Right ventricle myocardium inferior (tissue), 1 donor: ENCODE measurements at places on chromosomes 16 and 17. TPM values are rescaled to one million over a fixed set of nuclear protein-coding genes. Genes with fewer than 3 reads are reported as not detected.
A peak's percentile ranks its signal among the peaks of the same experiment; 100 is the strongest.

- no peak for DNase-seq
These were observed 299.7 kb downstream of the SLC39A11 start for GRCh38 chr17:72792771-72793170.

GRCh38 chr16:1884155-1884760 lies 12.3 kb upstream of the MEIOB start:
- no peak for DNase-seq

DNA sequence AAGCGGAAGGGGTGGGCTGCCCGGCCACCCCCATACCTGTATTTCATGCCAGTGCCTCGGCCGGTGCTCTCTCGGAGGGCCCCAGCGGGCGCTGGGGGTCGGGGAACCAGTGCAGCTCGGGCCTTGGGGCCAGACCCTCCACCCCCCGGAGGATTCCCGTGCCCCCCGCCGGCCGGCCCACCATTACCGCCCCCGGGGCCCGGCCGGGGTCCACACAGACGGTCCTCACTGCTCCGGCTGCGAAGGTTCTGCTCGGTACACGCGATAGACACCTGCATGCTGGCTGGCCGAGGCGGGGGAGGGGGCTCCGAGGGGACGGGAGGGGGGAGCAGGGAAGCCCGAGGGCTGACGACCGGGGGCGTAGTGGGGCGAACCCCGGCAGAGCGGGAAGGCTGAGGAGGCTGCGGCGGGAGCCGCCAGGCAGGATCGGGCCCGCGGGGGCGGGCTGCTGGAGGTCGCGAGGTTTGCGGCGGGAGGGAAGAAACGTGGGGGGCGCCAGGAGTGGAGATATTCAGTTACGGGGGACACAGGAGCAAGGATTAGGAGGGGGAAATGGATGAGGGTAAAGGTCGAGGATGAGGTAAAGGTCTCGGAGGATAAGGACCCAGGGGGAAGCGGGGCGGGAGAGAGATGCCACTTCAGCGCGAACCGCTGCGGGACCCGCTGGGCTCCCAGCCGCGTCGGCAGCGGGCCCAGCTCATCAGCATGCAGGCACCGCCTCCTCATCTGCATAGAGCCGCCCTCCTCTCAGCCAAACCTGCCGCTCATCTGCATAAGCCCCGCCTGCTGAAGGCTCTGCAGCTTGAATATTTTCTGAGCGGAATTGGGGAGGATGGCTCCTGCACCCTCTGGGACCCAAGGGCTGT lies at the start of gene KCNAB3:
Gene KCNAB3 (minus strand): TSS at position 699 of the 866 bp plus-strand sequence. CDS start 421 bp downstream, at position 278.
- no peak for DNase-seq

DNA sequence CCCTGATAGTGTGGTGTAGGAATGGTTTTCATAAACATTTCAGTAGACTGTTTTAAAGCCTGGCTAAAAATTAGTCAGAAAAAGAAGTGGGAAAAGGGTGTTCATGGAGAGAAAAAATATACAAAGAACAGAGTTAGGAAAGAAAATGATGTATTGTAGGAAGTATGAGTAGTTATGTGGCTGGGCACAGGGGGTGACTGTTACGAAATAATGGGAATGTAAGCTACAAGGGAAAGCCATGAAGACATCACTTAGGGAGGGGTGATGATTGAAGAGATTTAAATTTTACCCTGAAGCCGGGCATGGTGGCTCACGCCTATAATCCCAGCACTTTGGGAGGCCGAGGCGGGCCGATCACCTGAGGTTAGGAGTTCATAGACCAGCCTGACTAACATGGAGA lies 55.3 kb downstream of the NUP88 start:
- DNase-seq = no peak

DNA sequence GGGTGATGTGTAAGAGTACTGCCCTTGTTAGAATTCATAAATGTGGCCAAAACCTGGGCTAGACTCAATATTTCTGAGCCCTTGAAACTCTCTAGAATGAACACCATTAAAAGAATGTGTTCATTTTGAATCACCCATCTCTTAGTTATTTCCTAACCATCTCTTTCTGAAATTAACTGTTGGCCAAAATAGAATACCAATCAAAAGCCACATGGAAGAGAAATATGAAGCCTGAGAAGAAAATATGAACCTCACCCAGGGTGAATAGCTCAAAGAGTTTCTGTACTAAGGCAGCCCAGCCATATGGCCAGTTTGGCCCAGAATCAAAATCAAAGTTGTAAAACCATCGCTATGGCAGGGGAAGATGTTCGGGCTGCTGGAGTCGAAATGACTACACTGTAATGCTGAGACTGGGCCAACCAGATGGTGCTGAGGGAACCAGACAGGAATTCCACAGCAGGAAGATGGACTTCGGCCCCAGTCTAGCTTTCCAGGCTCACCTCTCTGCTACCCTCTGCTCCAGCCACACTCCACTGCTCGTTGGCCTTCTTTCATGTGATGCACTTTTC lies 154.3 kb upstream of the ZFHX3 start:
- no peak for DNase-seq

DNA sequence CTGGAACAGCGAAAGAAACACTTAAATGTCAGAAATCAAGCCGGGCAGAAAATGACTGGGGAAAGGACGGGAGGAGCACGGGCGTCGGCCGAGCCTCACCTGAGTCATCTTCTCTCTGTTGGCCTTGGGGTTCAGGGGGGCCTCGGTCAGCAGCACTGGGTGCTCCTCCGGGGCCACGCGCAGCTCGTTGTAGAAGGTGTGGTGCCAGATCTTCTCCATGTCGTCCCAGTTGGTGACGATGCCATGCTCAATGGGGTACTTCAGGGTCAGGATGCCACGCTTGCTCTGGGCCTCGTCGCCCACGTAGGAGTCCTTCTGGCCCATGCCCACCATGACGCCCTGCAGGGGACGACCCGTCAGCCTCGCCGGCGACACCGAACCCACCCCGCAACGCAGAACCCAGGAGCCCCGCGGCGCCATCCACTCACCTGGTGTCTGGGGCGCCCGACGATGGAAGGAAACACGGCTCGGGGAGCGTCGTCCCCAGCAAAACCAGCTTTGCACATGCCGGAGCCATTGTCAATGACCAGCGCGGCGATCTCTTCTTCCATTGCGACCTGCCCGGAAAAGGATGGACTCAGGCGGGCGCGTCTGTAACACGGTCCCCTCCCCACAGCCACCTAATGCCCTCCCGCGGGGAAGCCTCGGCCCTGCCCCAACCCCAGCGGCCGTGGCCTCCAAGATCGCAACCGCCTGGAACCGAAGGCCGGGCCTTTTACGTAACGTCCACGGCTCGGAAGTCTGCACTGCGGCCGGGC lies 616 bp downstream of the ACTG1 start:
- peak; percentile 64 for DNase-seq

DNA sequence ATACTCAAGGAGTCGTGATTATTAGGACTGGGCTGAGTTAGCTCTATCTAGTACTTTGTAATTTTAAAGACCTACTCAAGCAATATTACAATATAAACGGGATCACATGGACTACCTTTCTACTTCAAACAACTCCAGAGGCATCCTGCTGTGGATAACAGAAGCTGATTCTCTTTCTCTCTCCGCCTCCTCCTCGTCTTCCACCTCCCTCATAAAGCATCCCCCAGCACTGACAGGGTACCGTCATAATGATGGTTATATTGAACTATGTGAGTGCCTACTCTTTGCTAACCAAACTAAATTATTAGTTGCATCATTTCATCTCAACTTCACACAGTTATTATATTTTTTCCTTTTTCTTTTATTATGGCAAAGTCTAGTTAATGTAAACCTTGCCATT lies 165.4 kb upstream of the FOXF1 start:
- DNase-seq = no peak

GRCh38 chr16:29815032-29815721 lies 775 bp upstream of the PAGR1 start:
- peak; percentile 81 for DNase-seq

- no peak for DNase-seq
These were observed 10.2 kb upstream of the STRADA start for GRCh38 chr17:63751806-63752205.

DNA sequence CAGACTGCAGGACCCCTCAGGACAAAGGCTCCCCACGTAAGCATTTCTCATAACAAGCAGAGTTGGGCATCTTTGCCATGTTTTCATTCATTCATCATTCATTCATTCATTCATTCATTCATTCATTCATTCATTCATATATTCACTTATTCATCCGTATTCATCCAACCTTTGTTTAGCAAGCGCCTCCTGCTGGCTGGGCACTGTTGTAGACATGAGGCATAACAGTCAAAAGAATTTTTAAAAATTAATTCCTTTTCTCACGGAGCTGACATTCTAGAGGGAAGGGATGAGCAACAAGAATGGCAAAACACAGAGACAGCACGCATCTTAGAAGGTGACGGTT lies 351.7 kb upstream of the TNRC6C start:
- DNase-seq = no peak

Gene CHMP1A
- 40.6 TPM for total RNA-seq

Gene NOXO1
- total RNA-seq = 0.22 TPM

Gene CTRB1
- total RNA-seq = not detected

Gene KDM6B
- total RNA-seq = 25.0 TPM

Gene CHST4
- total RNA-seq = not detected
